Effector memory CD4-positive, alpha-beta T cell (primary cell): ENCODE measurements at places on chromosomes 4 and X.

DNA sequence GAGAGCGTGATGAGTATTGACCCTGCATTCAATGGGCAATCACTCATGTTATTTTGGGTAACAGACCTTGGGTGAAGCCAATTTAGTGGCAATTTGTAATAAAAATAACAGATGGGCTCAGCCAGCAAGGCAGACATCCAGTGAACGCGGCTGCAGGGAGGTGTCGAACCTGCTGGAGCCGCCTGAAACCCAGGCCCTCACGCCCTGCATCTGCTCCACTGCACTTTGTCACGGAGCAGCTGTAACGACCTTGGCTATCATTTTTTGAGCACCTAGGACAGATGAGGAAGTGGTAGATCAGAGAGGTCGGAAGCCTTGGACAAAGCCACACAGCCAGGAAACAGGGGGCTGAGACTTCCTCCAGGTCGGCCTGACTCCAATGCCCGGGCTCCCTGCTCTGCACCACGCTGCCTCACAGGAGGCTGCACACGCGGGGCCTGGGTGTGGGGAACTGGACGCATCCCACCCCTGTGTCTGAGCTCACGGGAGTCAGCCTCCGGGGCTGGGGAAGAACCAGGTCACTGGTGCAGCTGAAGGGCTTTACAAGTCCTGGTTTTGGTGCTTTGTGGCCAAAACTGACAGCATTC, 19.4 kb downstream of the HMX1 start:
- DNase-seq = no peak

DNA sequence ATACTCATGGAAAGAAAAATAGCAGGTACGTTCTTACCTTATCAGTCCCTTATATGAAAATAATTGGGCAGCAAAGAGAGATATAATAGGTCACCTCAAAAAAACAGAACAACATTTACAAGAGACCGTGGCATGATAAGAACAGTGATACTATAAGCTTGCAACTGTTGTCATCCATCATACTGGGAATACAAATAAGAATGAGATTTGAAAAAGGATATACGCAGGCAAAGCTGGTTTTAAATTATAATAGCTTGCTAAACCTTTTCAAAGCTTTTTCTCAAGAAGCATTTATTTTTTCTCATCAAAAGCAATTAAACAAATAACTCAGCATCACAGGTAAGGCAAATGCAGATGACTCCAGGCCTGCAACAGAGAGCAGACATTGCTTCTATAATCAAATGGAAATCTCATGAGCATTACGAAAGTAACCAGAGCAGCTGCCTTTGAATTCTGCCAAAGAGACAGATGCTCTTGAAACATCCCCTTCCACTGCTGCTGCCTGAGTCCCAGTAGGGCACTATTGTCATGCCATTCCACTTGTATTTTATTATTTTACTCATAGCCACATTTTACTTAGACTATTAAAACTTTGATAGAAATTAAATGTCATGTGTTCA, 620.6 kb upstream of the GNPDA2 start:
- no peak for DNase-seq

- no peak for DNase-seq
Measured at GRCh38 chr4:186617921-186618320, 62.6 kb upstream of the MTNR1A start.

- DNase-seq = no peak
Measured at GRCh38 chrX:13607331-13607995, 38.1 kb downstream of the EGFL6 start.

GRCh38 chr4:81781799-81782198, 310.1 kb upstream of the RASGEF1B start:
- no peak for DNase-seq

DNA sequence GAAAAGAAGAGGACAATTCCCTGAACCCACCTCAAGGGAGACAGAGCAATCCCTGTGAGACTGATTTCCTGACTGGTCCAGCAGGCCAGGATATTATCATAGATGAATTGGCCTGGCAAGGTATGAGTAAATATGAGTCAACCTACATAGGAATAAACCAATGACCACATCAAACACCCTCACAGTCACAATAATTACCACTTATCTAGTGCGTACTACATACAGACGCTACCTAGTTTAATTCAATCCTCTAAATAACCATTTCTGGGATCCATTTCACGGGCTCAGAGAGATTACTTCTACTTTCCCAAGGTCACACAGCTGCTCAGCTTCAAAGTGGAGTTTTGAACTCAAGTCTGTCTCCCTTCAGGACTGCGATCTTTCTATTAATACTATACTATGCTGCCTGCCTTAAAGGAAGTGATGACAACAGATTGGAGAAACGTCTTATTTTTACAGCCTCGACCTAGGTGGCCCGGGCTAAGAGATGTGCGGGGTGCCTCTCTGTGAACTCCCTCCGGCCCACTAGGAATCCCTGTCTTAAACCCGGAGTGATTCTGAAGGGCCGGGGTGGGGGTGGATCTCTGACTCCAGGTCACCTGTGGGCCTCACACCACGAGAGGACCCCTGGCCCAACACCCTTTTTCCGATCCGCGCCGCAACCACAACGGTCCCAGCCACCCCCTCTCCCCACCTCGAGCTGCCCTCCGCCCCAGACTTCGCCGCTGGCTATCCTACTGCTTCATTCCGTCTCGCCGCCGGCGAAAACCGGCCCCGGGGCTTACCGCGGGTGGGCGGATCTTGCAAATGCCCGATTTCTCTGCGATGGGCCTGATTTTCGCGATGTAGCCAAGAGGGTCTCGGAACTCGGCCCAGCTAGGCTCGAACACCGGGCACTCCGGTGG, 800 bp downstream of the KDM5C start:
- DNase-seq = no peak

- no peak for DNase-seq
Measured at GRCh38 chr4:88693792-88694191, 3.8 kb downstream of the NAP1L5 start.

GRCh38 chr4:86357608-86358007, 2.2 kb downstream of the MAPK10 start:
- DNase-seq = no peak
